Glomerular endothelial cell (primary cell): ENCODE measurements at places on chromosomes 7 and 10.

DNA sequence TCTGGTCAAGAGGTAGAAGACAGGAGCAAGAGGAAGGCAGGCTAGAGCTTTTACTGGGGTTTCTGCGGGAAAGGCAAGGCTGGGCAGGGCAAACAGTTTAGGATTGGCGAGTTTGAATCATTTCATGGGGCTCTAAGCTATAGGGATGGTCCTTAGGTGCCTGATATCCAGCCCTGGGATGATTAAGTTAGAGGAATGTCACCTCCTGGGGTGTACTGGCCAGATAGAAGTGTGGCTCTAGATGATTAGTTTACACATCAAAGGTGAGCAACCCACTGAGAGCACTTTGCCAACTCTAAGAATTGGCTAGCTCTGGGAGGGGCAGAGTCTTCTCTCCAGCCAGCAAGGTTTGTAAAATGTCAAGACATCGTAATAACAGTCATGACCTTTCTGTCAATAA, 52.4 kb downstream of the ZNF365 start:
- DNase-seq, result no peak

DNA sequence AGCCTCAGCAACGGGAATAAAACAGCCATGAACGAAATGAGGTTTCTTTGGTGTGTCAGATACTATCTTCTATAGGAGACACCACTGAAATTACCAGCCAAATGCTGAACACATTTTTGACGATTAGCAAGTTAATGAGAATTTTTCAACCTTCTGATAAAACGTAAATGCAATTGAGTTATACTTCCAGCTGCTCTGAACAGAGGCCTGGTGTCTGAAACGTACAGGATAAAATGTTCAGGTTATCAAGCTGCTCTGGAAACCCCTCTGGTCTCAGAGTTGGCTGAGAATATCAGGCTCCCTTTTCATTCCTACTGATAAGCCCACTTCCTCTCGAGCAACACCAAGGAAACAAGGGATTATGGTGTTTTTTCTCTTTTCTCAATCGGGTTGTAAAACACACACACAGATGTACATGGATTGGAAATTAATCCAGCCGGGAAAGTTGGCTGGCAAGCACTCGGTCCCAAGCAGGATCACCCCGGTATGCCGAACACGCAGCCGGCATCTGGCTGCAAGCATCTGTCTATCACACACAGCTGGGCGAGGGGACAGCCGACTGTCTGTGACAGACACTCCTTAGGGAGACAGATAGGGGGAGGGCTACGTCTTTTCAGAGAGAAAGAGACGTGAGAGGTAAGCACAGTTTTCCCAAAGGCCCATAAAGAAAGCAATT, 171.8 kb downstream of the PRKAG2 start:
- DNase-seq, result no peak

GRCh38 chr10:112189465-112189864, 5.9 kb upstream of the GPAM start:
- no peak for DNase-seq

DNA sequence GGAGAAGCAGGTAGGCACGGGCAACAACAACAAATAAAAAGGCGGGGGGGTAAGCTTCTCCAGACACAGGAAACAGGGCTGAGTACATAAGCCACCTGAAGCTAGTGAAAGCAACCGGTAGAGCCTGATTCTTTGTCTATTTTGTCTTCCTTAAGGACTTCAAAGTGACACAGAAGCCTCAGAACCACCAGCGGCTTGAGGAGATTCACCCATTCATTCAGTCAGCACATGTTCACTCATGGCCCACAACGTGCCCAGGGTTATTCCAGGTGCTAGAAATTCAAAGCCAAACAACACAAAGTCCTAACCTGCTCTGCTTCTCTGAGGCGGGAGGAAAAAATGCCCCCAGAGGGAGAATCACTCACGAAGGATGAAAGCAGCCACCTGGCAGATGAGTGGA, 69.3 kb upstream of the C7orf33 start:
- no peak for DNase-seq

DNA sequence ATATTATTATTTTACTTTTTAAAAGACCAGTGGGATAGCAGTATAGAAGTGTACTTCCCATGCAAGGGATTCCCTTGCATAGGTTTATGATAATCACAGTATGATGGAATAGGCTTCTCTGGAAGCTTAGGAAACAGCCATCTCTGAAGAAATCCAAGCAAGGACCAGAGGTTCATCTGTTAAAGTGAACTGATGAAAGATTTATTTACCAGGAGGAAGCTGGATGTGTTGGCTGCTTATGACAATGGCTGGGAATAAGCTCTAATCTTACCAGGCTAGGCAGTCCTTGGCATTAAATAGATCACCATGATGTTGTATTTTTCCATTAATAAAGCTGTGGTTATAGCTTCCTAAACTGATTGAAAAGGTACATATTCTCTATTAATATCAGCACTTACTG, 32.0 kb downstream of the FRA10AC1 start:
- no peak for DNase-seq

DNA sequence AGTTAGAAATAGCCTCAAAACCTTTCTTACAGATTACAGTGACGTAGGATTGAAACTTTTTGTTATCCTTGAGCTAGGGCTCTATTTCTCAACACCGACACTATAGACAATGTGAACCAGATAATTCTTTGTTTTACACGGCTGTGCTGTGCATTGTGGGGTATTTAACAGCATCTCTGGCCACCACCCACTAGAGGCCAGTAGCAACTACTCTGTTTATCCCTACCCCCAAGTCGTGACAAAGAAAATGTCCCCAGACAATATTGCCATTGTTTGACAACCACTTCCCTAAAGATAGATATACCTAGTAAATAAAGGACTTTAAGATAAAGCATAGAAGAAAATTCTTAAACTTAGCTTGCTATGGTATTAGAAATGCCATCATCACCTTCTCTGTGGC, 359.6 kb downstream of the ARL4A start:
- DNase-seq, result no peak

DNA sequence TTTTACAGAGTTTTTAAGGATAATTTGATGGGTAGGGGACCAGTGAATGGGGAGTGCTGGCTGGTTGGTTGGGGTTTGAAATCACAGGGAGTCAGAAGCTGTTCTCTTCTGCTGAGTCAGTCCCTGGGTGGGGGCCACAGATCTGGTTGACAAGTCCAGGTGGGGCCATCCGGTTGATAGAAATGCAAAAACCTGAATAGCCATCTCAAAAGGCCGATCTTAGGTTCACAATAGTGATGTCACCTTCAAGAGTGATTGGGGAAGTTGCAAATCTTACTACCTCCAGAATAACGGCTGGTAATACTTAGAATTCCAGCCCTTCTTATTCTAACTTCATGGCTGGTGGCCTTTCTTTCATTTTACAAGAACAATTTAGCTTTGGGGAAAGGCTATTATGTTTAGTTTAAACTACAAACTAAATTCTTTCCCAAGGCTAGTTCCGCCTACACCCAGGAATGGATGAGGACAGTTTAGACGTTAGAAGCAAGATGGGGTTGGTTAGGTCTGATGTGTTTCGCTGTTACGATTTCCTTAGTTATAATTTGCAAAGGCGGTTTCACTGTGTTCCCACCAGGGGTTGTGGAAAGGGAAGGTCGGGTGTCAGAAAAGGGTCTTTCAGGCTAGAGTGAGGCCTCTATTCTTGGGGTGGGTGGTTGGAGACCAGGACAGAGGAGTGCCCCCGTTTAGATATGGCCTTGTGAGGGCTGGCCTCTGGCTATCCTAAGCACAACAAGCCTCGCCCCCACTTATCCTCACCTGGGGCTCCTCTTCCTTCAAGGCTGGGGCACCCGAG, 27.4 kb downstream of the IFT22 start:
- DNase-seq, result no peak

GRCh38 chr10:124653811-124654651, 90.1 kb downstream of the FAM53B start:
- DNase-seq, result no peak
